ENCODE measurements at places on chromosomes 3 and 15. TPM values are rescaled to one million over a fixed set of nuclear protein-coding genes. Genes with fewer than 3 reads are reported as not detected.

DNA sequence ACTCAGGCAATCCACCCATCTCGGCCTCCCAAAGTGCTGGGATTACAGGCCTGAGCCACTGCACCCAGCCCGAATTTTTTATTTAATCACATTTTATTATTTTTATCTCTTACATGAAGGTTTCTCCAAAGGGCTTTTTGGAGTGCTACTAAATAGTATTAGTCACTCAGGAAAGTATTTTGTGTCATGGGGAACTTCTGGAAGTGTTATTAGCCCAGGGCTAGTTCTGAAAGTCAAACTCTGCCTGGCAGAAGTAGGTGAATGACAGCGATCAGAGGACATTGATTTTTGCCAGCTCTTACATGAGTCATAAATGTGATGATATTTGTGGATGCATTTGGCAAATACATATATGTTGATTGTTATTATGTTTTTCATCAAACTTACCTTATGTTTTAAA is 48.7 kb downstream of the ZPLD1 start:
- no peak for DNase-seq

The BUB1B gene
- 1.3 TPM for total RNA-seq

DNA sequence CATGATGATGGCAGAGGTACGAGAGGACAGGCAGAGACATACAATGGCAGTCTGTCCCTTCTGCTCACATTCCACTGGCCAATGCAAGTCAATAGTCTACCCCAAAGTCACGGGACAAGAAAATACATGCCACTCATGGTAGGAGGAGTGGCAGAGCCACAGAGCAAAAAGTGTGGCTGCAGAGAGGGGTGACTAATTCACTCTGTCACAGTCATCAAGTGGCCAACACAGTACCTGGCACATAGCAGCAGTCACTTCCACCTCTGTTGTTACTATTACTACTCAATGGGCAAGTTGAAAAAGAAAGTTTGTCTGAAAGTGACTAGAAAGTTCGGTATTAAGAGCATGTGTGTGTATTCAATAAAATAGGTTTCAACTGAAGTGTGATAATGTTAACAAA is 91.4 kb downstream of the SMAD3 start:
- no peak for DNase-seq

The MCF2L2 gene
- 1.1 TPM for total RNA-seq

GRCh38 chr3:133932009-133932408 is 36.3 kb upstream of the RAB6B start:
- no peak for DNase-seq

- no peak for DNase-seq
Observed at GRCh38 chr3:24837601-24838000, 343.0 kb upstream of the THRB start.

DNA sequence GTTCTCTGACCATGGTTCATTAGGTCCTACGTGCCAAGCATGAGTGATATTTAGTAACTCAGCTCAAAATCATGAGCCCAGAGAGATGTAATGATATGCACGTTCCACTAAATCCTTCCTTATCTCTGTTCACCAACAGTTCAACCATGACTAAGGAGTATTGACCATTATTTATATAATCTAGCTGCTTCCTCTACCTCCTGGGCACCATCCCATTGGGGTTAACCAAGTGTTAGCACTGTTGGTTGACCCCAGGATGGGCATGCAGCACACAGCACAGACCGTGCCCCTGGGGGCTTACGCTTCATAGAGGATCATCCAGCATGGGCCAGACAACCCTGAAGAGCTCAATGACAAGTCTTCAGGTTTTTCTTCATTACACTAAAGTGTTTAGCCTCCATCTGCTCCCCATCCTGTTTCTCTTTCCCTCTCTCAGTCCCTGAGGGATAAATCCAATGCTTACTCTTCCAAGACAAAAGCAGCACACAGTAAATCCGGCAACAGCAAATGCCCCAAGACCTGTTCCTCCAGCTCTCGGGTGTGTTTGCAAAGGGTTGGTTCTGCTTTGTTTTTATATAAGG is 10.4 kb downstream of the FAM174B start:
- no peak for DNase-seq

DNA sequence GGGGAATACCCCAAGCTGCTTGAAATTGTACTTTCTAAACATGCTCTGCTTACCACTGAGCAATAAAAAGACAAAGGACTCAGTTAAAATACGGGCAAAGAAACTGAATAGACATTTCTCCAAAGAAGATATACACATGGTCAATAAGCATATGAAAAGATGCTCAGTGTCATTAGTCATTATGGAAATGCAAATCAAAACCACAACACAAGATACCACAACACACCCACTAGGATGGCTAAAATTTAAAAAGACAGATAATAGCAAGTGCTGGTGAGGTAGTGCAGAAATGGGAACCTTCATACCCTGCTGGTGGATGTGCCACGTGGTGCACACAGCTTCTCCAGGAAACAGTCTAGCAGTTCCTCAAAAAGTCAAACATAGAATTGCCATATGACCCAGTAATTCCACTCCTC is 21.3 kb downstream of the LRIG1 start:
- no peak for DNase-seq

The CFAP20DC gene
- total RNA-seq, result 0.24 TPM

DNA sequence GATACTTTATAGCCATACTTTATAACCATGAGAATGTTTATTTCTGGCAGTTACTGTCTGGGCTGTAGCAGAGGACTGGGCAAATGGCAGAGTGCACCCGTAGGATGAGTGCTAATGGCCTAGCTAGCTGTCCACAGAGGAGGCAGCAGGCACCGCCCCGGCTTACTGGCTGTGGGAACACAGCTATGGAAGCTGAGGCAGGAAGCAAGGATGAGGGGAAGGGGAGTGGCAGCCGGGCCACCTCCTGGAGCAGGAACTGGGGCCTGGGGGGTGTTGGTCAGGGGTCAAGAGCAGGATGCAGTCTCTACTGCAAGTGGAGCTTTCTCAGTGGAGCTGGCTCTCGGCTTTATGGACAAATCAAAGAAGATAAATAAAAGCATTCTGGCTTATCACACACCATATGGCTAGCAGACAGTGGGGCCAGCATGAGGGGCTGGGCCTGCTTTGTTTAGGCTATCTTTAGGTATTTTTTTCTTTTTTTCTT is 316.8 kb upstream of the CTDSPL start:
- DNase-seq, result peak; percentile 57

GRCh38 chr3:113825090-113825489 is 13.5 kb upstream of the GRAMD1C start:
- DNase-seq, result no peak

All from left cardiac atrium (tissue), 4 donors.